ENCODE measurements at places on chromosomes 12 and 14.

GRCh38 chr14:74763803-74764531, 851 bp downstream of the YLPM1 start:
- peak; percentile 10 for DNase-seq

- no peak for DNase-seq
These were observed 11.6 kb upstream of the HECTD1 start for GRCh38 chr14:31219169-31219568.

DNA sequence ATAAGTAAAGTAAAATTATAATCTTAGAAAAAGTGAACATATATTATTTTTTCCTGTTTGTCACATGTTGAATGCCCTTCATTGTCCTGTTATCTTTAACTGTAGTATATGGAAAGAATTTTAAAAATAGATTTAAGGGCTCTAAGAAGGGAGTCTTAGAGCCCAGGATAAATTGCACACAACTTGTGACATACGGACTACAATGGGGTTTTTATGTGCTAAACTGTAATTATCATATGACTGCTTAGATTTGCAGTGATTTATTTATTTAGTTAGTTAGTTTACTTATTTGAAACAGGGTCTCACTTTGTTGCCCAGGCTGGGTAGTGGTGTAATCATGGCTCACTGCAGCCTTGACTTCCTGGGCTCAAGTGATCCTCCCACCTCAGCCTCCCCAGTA, 187.8 kb upstream of the HMGA2 start:
- DNase-seq: no peak

DNA sequence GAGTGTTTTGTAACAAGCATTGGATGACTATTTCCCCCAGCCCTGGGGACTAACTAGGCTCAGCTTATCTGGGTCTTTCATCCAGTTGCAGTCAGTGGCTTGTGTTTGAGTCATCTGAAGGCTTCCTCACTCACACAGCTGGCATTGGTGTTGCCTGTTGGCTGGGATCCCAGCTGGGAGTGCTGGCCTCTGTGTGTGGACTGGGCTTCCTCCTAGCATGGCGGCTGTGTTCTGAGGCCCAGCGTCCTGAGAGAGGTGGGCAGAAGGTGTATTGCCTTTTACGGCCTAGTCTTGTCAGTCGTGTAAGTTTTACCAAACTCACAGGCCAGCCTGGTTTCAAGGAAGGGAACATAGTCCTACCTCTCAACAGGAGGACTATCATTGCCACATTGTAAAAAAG, 28.3 kb upstream of the PPP2R5C start:
- no peak for DNase-seq

GRCh38 chr12:91023326-91024004, 18.7 kb upstream of the EPYC start:
- DNase-seq: no peak

GRCh38 chr14:55426891-55427290, 13.5 kb downstream of the TBPL2 start:
- no peak for DNase-seq

DNA sequence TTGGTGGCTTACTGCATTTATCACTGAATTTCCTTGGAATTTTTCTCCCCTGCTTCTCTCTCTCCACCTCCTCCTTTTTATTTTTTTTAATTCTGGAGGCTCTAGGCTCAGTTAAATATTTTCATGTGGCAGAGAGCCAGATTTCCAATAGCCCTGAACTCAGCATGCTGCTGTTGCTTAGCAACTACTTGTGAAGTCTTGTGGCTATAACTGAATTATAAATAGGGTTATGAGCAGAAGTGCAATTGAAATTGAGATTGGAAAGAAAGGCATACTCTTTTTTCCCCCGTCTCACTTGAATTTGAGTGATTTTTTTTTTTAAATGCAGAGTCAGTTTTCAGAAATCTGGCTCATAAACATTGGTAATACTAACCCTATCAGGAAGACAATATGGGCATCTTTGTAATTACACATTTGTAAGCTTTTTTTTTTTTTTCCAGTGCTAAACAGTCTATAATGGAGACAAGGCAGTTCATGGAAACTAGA, 38.3 kb downstream of the ATF7IP start:
- no peak for DNase-seq

- no peak for DNase-seq
These were observed 14.1 kb downstream of the PYROXD1 start for GRCh38 chr12:21451529-21451928.

DNA sequence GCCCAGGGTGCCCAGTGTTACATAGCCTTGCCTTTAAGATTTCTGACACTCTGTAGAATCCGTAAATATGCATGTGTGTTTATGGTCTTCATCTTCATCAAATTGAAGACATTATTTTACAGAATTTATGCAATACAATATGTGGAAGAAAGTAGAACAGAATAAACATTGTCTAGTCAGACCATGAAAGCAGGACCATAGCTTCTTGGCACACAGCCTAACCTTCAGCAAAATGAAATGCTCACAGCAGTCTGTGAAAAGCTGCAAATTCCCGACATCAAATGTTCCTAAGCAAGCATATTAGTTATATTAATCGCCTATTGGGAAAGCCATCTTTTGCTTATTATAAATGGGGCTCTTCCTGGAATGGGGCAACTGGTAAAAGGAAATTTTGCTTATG, 111.3 kb upstream of the GARIN2 start:
- DNase-seq: no peak

- DNase-seq: no peak
These were observed 3.3 kb downstream of the AKT1 start for GRCh38 chr14:104792101-104792884.

DNA sequence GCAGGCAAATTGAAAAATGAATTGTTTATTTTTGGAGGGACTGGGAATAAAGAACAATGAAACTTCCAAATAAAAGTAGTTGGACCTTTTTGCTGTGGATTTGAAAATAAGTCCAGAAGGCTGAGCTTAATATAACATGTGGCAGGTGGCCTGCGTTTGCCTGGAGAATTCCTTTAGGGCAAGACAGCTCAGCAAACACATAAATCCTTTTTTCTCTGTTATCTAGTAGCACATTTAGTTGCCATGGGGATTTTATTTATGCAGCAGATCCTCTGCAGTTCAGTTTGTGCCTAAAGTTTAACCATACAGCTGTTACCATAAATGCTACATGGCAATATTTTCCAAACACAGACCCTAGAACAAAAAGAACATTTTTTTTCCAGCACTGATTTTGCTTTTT, 180.0 kb downstream of the NPAS3 start:
- no peak for DNase-seq

GRCh38 chr14:88630565-88630964, 67.7 kb downstream of the ZC3H14 start:
- DNase-seq: no peak

GRCh38 chr12:62772416-62772955, 162.5 kb downstream of the PPM1H start:
- no peak for DNase-seq

- no peak for DNase-seq
These were observed 14.0 kb downstream of the CPM start for GRCh38 chr12:68918960-68919359.

GRCh38 chr12:7304456-7304855, 584 bp downstream of the ACSM4 start:
- DNase-seq: no peak

GRCh38 chr14:24122898-24123297, 7.6 kb upstream of the FITM1 start:
- no peak for DNase-seq

- DNase-seq: no peak
These were observed 388.1 kb downstream of the ZFP36L1 start for GRCh38 chr14:68404652-68405183.

GRCh38 chr12:15038137-15038536, 65.3 kb downstream of the PDE6H start:
- no peak for DNase-seq

DNA sequence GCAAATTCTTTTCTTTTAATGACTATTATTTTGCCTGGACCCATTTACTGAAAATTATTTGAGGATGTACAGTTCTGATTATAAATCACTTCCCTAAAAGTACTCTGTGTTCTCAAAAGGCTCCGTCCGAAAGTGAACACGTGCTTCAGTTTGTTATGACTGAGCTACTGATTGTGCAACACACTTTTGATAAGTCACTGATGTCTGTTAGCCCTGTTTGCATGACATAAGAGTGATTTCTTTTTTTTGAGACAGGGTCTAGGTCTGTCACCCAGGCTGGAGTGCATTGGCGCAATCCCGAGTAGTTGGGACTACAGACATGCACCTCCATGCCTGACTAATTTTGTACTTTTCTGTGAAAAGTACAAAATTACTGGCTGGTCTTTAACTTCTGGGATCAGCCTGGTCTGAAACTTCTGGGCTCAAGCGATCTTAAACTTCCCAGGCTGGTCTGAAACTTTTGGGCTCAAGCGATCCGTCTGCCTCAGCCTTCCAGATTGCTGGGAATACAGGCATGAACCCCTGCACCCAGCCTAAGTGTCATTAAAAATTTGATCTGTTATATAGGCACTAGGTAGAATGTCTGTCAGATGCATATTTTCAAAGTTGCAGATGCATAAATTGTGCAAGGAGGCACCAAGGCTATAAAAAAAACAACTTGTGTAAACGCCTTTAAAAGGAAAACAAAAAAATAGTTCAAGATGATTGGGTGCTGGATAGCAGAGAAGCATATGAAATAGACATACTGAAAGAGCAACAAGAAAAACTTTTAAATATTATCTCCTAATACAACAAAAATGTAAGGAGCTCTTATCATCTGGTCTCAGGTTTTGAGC, 111.5 kb downstream of the SRGAP1 start:
- no peak for DNase-seq

- no peak for DNase-seq
These were observed 14.1 kb downstream of the EIF5 start for GRCh38 chr14:103348154-103348553.

DNA sequence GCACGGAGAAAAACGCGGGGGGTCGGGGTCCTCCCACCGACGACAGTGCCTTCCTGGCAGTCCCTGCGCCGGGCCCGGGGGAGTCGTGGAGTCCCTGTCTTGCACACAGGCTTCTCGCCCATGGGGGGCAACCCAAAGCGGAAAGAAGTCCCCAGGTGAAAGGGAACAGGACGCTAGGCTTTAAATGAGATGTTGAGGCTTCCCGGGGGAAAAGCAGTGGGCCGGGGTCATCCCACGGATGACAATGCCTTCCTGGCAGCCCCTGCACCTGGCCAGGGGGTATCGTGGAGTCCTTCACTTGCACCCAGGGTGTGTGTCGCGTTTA, 162.9 kb upstream of the ALG10B start:
- no peak for DNase-seq

DNA sequence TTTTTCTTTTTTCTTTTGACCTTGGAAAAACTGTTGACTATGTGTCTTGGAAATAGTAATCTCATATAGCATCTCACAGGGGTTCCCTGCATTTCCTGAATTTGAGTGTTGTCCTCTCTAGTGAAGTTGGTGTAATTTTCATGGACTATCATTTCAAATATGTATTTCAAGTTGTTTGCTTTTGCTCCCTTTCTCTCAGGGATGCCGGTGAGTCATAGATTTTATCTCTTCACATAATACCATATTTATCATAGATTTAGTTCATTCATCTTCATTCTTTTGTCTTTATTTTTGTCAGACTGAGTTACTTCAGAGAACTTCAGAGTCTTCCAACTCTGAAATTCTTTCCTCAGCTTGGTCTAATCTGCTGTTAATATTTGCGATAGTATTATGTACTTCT, 1320.6 kb downstream of the LRFN5 start:
- DNase-seq: no peak

DNA sequence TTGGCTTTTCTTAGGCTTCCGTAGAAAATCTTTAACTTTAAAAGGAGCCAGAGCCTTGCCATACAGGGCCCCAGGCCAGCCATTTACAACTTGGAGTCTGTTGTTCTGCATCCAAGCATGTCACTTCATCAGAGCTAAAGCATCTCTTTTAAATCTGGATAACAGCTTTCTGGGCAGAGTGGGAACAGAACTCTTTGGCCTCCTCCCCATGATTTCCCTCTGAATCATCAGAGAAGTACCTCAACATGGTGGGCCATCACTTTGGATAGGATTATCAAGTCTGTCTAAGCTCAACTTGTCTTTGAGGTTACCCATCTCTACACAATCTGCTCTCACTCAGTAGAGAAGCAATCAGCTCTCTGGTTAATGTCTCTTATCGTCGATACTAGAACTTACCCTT, 170.9 kb downstream of the SLC6A15 start:
- no peak for DNase-seq

DNA sequence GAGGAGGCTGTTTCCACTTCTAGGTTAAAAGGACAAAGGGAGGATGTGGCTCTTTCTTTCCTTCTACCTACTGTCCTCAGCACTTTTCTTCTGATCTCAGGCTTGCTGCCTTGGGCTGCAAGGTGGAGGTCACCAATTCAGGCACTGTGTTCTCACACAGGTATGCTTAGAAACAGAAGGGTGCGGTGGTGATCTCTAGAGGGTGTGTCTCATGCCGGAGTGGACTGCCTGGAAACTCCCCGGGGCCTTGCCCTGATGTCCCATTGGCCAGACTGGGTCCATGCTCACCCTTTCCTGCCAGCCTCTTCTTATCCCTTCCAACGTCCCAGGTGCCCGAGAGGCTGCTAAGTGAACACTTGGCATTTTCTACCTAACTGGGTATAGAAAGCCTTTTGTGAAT, 1197.6 kb downstream of the AACS start:
- no peak for DNase-seq

DNA sequence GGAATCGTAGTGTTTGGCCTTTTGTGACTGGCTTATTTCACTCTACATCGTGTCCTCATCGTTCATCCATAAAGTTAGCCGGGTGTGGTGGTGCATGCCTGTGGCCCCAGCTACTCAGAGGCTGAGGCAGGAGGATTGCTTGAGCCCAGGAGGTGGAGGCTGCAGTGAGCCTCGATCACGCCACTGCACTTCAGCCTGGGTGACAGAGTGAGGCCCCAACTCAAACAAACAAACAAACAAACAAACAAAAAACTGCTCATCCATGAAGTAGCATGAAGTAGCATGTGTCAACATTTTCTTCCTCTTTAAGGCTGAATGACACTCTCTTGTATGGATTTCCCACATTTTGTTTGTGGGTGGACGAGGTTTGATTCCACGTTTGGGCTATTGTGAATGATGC, 44.0 kb upstream of the MEG3 start:
- DNase-seq: no peak

- no peak for DNase-seq
These were observed 28.6 kb upstream of the NRXN3 start for GRCh38 chr14:78141590-78141989.

DNA sequence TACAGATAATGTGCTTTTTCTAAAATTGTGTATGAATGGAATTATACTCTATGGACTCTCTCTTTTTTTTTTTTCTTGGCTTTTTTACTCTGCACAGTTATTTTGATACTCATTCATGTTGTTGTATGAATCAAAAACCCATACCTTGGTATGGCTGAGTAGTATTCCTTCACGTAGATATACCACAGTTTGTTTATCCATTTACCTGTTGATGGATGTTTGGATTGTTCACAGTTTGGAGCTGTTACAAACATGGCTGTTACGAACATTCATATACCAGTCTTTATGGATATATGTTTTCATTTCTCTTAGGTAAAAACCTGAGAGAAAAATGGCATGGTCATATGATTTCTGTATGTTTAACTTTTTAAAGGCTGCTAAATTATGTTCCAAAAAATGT, 43.2 kb downstream of the TMTC3 start:
- no peak for DNase-seq

DNA sequence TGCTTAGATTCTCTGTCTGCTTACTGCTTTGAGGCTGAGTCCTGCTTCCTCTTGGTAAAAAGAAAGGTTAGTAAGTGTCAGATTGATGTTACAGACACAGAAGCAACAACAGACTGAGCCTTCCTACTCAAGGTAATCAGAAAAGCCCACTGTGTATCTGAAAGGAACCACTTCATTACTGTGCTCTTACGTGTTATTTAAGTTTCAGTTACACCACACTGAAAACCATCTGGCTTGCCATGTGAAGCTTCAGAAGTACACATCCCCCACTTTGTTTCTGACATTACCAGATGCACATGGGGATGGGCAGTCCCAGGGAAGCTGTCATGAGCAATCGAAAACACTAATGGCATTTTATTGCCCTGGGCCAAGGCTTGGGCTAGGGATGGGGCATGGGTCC, 1290.1 kb downstream of the AACS start:
- DNase-seq: no peak

Measured in activated CD4-positive, alpha-beta T cell treated with anti-CD3 and anti-CD28 coated beads, Interleukin-2, amount 50 U/mL, for 4 hours (primary cell).